Lung microvascular endothelial cell (primary cell): ENCODE measurements at places on chromosomes 5 and 9. TPM values are rescaled to one million over a fixed set of nuclear protein-coding genes. Genes with fewer than 3 reads are reported as not detected.

TAF1L gene
- total RNA-seq: under 0.01 TPM in 1 of 2 replicates, not detected in the other

OSMR gene
- total RNA-seq: 7.8 and 9.1 TPM in 2 replicates

TEX48 gene
- not detected in 2 replicates for total RNA-seq

PCDHB2 gene
- 1.3 and 2.2 TPM in 2 replicates for total RNA-seq

SLC6A18 gene
- total RNA-seq: not detected in 2 replicates

TLX3 gene
- not detected in 2 replicates for total RNA-seq

PDE6A gene
- under 0.01 TPM in 1 of 2 replicates, not detected in the other for total RNA-seq

GNE gene
- 9.2 and 13.5 TPM in 2 replicates for total RNA-seq
